Aorta (tissue), 5 donors: ENCODE measurements at places on chromosomes 16 and 17. TPM values are rescaled to one million over a fixed set of nuclear protein-coding genes. Genes with fewer than 3 reads are reported as not detected.

The SOX8 gene
- 5.7 TPM for polyA plus RNA-seq

DNA sequence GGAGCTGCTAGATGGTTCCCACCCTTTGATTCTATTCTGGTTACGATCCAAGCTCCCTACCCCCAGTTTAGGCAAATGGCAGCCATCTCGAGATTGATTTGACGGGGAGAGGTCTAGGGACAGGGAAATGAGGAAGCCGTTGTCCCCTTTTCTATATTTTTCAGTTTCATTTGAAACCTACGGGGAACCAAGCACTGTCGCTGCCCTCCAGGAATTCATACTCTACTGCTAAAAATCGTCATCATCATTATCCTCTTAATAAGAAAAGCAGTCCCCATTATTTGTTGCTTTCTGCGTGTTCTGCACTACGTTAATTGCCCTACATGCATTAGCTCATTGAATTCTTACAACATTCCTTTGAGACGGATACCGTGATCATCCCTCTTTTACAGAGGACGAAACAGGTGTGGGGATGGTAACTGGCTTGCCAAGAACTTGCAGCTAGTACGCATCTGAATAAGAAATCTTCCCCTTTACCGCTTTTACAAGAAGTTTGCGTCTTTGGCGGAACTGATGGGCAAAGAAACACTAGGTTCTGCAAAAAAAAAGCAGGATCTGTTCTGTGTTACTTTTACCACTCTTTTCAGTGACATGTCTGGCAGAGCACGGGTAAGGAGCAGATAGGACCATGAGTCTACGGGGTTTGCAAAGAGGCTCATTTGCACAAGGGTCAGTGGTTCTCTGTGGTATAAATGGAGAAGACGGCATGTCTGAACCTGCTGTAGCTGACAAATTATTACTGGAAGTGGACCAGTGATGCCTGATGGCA is 1.1 kb downstream of the CCP110 start:
- DNase-seq, result no peak

- DNase-seq, result no peak
These were observed at the start of gene CEP295NL for GRCh38 chr17:78903101-78903779. TSS of gene CEP295NL (minus strand) at chr17:78903201. CDS start at chr17:78901828, 1,373 bp downstream.

GRCh38 chr17:50337956-50338355 is 8.0 kb upstream of the XYLT2 start:
- DNase-seq, result peak; percentile 5

DNA sequence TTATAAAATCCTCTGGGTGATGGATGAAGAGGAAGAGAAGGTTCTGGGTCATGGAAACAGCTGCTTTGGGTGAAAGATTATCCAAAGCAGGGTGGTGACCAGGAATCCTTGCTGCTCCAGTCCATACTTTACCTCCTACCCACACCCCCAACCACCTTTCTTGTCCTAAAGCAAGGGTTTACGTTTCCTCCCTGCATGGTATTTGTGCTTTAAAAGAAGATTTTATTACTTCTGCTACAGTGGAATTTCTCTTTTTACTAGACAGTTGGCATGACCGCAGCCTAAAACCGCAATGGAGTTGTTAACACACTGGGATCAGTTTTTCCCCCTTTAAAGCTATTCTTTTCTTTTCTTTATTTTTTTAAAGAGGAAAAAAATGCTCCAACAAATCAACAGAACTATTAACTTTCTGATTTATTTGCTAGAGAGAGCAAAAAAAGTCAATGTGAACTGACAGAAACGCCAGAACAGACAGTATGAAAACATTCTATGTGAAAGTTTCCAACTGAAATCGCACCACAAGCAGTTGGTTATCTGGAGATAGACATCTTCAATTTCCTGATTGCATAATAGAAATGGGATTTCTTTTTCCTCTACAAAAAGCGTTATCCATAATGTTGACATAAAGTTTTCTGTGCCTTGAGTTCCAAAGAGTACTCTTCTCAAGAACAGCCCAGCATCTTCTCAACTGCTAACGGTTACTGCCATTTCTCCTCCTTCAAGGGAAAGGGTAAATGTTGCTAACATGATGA is 236.0 kb downstream of the IRX3 start:
- no peak for DNase-seq

DNA sequence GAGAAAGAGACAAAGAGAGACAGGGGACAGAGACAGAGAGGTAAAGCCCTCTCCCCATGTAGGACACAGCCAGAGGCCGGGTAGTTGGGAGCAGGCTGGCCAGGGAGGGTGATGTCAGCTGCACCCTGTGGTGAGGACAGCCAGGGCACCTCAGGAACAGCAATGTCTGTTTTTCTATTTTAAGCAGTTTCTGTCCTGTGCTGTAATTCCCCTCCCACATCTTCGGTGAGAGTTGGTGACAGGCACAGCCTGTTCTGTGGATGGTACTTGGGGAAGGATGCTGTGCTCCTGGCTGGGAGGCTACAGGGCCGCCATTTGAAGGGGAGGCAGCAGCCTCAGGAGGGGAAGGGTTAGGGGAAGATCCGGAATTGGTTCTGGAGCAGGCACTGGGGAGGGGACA is 163.5 kb downstream of the SDK2 start:
- no peak for DNase-seq
